ENCODE measurements at places on chromosomes 12 and 14.

DNA sequence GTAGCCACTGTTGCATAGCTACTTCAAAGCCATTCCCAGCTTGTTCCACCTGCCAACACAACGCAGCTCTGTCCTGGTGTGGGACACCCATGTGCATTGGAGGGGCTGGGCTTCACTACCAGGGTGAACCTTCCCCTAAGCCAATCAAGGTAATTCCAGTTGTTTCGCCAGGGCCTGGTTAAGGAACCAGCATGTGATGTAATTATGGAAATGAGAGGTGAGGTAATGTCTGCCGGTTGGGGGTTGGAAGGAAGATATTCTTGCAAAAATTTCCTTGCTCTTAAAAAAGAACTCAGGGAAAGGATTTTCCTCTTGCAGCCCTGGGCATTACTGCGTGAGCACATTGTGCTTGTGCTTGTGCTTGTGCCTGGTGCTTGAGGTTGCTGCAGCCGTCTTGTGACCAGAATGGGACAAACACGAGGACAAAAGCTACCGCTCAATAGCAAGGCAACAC, 14.9 kb downstream of the TUBA1C start:
- peak; percentile 47 for DNase-seq

GRCh38 chr12:131683266-131684014, 27.4 kb upstream of the SFSWAP start:
- DNase-seq: no peak

DNA sequence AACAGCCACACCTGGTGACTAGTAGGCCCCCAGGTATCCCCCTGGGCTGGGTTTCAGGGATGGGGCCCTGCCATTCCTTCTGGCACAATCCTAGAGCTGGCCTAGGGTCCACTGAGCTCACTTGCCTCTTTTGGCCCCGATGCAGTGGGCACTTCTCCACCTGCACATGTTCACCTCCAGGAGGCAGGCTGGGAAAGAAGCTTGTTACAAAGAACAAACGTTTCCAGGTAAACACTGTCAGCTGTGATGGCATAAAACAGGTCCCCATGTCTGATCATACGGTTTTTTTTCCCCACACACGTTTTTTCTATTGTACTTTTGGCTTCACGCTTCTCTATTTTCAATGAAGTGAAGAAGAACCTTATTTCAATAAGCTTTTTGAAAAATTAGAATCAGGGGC, 15.8 kb upstream of the HVCN1 start:
- DNase-seq: peak; percentile 16

GRCh38 chr14:31843361-31844091, 233.6 kb upstream of the ARHGAP5 start:
- DNase-seq: no peak

- DNase-seq: no peak
Measured at GRCh38 chr12:52436000-52436827, 2.0 kb upstream of the KRT75 start.

DNA sequence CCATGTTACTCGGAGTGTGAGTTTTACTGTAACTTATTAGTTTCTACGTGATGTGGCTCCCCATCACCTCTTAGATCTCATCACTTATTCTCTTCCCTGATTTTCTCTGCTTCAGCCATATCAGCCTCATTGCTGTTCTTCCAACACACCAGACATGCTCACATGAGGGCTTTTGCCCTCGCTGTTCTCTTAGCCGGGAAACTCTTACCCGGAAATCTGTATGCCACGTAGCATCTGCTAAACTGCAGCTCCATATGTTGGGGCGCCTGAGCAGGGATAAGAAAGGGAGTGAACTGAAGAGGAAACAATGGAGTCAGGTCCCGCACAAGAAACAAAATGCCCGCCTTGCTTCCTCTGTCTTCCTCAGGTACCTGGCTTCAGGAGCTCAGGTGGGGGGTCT, 16.6 kb downstream of the SMUG1 start:
- DNase-seq: no peak

DNA sequence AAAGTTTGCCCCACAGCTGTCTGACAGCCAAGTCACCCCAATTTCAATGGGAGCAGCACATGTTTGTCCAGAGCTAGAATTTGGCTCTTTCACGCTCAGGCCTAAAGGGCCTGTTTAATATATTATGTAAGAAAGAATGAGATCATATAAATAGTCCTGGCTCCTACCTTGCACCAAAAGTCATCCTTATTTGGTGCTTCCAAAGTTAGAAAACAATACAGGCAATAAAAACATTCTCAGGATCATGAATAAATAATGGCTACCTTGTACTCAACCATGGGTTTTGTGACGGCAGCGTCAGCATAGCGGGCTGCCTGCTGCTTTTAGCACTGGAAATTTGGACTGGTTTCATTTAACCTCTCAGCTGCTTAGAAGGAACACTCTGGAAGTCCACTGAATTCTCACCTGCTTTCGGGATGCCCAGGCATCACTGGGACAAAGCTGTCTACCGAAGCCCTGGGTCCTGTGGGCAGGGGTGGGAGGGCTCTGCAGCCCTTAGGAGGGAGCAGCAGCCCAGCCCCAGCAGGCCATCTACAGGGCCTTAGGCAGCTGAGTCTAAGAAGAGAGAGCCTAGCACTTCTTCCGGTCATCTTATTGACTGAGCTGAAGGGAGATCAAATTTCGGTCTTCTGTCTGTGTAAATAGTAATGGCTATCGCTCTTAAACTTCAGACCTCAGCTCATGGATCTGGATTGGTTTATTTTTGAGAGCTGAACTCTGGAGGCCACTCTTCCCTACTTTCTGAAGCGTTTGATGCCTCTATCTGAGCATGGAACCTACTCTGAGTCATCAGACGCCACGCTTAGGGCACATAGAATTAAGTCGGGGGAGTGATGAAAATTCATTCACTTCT, 106.5 kb downstream of the SAMD4A start:
- DNase-seq: no peak

- no peak for DNase-seq
Measured at GRCh38 chr14:46820291-46820690, 168.7 kb upstream of the RPL10L start.

GRCh38 chr14:31251028-31251958, 43.7 kb upstream of the HECTD1 start:
- DNase-seq: no peak

DNA sequence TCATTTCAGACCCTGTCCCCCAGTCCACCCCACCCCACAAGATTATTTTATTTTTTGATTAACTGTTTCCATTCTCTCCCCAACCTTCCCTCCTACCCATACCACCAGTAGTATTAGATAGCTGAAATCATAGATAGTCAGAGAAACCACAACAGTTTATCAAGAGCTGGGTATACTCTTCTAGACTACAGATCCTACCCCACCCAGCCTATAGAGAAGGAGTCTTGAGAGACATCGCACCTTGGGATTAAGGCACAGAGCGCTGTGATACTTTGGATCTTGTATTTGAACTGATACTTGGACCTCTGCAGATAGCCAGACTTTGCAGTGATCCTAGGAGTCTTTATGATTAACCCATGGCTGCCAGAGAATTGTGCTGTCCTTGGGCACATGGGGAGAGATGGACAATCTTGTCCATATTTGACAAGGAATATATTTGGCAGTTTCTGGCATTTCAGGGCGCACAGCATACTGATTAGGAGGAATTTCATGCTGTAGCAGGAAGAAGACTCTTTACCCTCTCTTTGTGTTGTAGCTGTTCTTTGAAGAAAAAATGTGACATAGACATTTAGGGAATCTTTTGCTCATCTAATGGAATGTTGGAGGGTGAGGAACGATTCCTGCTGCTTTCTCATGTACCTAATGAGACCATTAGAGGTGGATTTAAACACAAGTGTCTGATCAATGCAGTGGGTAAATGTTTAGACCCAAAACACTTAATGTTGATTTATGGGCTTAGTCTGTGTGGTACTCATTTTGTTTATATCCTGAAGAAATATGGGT, 982 bp downstream of the RBMS2 start:
- DNase-seq: no peak

DNA sequence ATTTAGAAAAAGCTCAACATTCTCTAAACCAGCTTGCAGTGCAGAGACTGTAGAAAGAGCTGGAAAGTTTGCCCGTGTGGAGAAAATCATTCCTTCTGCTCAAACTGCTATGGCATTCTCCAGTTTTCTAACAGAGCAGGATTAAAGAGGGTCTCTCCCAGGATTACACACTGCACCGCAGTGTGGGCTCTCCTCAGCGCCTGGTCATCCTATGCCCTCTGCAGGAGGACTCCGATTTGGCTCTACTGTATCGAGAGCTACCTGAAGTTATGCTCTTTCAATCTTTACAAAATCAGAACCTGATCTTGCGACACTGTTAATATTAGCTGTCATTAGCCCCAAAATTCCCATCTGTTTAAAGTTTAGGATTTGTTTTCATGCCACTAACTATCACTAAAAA, 33.0 kb downstream of the BHLHE41 start:
- no peak for DNase-seq

GRCh38 chr14:24815543-24815942, 181.6 kb upstream of the GZMB start:
- DNase-seq: no peak

Data from NCI-H526 (cell line).